ENCODE measurements at places on chromosomes 1 and 21. TPM values are rescaled to one million over a fixed set of nuclear protein-coding genes. Genes with fewer than 3 reads are reported as not detected.

DNA sequence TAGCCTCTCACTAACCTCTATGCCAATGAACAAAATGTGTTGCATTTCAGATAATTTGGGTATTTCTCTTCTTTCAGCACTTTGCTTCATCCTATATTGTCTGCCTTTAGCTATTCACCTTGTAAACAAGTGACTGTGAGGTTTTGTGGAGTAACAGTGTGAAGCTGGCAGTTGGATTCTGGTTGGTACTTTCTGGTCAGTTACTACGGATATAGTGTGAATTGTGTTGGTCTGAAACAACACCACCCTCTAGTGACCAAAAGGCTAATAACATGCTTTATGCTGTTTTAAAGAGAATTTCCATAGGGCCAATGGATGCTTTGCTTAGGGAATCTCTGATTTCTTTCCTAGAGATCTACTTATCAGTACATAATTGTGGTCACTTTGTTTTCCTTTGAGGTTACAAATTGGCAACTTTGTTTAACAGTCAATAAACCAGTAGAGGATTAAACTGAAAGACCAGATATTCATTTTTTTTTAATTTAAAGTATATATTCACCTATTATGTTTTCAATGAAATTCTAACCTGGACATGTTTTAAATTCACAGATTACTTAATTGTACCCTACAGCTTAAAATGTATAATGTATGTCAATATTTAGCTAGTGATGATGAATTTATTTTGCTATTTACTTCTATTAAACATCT lies 2.5 kb upstream of the PTGER3 start:
- peak; percentile 85 for DNase-seq

Gene CYYR1
- total RNA-seq: not detected

GRCh38 chr1:199733125-199733524 lies 294.4 kb upstream of the NR5A2 start:
- DNase-seq: no peak

DNA sequence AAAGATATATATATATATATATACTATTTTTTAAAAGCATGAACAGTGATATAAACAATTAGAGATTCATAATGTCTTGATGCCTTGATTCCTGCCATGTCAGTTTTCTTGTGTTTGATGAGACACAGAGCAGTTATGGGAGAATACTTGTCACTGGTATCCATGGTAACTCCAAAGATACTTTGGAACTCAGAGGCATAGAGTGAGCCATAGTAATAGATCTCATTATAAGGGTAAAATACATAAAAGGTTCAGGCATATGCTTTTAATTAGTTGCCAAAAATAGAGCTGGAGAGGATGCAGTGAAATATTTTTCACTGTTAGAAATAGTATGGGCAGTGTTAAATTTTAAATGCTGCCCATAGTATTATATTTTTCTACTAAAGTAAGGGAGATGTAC lies 134.1 kb downstream of the SYT14 start:
- DNase-seq: no peak

GRCh38 chr21:42080788-42081083 lies 9.6 kb downstream of the UMODL1 start:
- DNase-seq: no peak

Gene SSBP3
- 18.2 TPM for total RNA-seq

GRCh38 chr21:33869873-33870272 lies 45.7 kb downstream of the ATP5PO start:
- no peak for DNase-seq

- no peak for DNase-seq
Observed at GRCh38 chr1:85578321-85579295, 2.0 kb upstream of the CCN1 start.

Gene SMIM1
- 1.9 TPM for total RNA-seq

DNA sequence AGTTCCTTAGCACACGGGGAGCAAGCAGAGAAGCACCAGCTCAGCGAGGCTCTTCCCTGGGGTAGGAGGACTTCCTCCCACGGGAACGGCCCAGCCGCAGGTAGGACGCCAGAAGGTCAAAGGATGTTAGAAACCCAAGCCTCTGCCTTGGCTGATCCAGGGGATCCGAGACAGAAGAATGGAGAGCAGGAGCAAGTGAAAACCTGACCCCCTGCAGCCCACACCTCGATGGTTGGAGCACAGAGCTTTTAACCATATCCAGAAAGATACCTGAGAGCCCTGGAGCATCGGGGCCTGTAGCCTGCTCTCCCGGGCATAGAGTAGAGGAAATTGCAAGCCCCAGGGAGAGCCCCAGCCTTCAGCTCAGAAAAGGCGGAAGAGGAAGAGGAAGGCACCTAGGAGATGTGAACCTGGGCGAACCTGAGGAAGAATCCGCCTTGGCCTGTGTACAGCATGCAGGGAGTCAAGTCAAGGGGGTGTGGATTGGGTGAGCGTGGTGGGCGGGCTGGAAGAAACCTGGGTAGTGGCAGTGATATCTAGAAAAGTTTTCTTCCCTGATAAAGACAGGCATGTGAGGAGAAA lies 76.3 kb downstream of the PSMG1 start:
- no peak for DNase-seq

DNA sequence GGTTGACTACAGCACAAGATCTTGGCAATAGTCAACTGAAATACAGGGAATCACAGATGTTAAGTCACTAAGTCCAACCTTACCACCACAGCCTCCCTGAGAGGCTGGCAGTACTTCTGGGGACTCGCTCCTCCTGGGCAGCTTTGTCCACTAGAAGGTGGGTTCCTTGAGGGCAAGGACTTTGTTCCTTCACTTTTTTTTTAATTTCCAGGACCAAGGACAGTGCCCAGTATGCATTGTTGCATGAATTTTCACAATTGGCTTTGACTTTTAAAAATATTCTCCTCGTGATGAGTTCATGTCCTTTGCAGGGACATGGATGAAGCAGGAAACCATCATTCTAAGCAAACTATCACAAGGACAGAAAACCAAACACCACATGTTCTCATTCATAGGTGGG lies 96.7 kb upstream of the IGSF21 start:
- DNase-seq: no peak

Gene HJV
- total RNA-seq: not detected

DNA sequence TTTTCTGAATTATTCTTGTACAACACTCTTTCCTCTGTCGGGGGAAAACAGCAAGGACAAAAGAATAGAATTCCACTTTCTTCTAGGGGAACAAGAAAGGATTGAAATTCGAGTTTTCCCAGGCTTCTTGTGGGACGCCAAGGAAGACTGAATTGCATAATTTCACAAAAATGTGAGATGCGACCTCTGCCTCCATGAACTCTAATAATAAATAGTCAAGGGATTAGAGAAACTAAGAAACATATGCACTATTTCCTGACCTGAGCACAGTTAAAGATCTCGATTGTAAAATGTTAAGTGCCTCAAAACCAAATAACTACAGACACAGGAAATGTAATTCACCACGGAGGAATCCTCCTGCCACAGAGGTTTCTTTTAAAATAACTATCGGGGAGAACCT lies 117.3 kb upstream of the MARK1 start:
- DNase-seq: peak; percentile 7

DNA sequence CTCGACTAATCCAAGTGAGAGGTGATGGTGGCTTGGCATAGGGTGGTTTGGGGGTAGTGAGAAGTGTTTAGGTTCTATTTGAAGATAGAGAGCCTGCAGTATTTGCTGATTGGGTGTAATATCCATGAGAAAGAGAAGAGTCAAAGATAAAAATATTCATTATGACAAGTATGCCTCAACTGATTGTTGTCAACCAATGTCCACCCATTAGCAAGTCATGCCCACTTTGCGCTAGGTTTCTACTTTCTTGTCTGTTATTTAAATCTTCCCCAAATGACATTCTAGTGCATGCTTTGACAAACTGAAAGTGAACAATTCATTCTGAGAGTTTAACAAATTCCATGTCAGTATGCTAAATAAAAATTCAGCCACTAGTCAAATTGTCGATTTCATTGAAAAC lies 3.8 kb upstream of the XCL1 start:
- DNase-seq: no peak

- DNase-seq: no peak
Observed at GRCh38 chr21:43294194-43294902, 125.5 kb downstream of the CRYAA start.

Gene TRPM2
- 0.60 TPM for total RNA-seq

DNA sequence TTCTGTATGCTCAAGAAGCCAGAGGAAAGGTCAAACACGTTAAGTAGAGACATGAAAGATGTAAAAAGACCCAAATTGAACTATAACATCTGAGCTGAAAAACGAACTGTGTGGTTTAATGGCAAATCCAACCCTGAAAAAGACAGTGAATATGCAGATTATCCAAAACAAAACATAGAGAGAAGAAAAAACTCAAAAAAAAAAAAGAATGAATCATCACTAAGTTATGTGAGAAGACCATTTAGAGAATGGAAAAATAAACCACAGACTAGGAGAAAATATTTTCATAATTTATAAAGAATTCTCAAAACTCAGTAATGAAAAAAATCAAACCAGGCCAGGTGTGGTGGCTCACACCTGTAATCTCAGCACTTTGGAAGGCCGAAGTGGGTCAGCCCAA lies 253.3 kb downstream of the PLPP3 start:
- DNase-seq: no peak
